ENCODE measurements at places on chromosomes 16 and 17. TPM values are rescaled to one million over a fixed set of nuclear protein-coding genes. Genes with fewer than 3 reads are reported as not detected.

DNA sequence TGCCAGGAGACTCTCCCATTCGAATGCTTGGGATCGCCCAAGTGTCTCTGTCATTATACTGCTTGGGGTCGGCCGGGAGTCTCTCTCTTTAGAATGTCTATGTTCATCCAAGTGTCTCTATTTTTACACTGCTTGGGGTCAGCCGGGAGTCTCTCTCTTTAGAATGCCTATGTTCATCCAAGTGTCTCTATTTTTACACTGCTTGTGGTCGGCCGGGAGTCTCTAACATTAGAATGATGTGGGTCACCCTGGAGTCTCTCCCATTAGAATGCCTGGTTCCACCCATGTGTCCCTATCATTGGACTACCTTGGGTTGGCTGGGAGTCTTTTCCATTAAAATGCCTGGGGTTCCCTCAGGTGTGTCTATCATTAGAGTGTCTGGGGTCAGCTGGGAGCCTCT, 2230.4 kb downstream of the TP53TG3F start:
- DNase-seq: no peak
- no peaks in the 10 kb centered on the region for H3K27me3 ChIP-seq
- H3K4me3 ChIP-seq: no peak overlapping the region
- no peaks in the 10 kb centered on the region for H3K36me3 ChIP-seq
- no peaks in the 10 kb centered on the region for H3K4me1 ChIP-seq

- H3K4me3 ChIP-seq: no peak overlapping the region
- DNase-seq: no peak
- no peaks in the 10 kb centered on the region for H3K36me3 ChIP-seq
- no peak overlapping the region for H3K27ac ChIP-seq
These were observed 413.0 kb downstream of the CPPED1 start for GRCh38 chr16:12390644-12391043.

GRCh38 chr17:55152236-55152635, 112.5 kb upstream of the HLF start:
- no peaks in the 10 kb centered on the region for H3K4me1 ChIP-seq
- no peak overlapping the region for H3K4me3 ChIP-seq
- no peaks in the 10 kb centered on the region for H3K27me3 ChIP-seq
- H3K27ac ChIP-seq: no peak overlapping the region
- DNase-seq: no peak

- H3K27ac ChIP-seq: no peak overlapping the region
- no peak overlapping the region for H3K4me3 ChIP-seq
- H3K36me3 ChIP-seq: no peaks in the 10 kb centered on the region
- no peaks in the 10 kb centered on the region for H3K27me3 ChIP-seq
These were observed 32.0 kb upstream of the SUPT4H1 start for GRCh38 chr17:58383892-58384462.

GRCh38 chr17:74391771-74392170, 24.5 kb downstream of the GPR142 start:
- H3K4me1 ChIP-seq: no peaks in the 10 kb centered on the region
- H3K4me3 ChIP-seq: no peak overlapping the region
- no peak for DNase-seq
- no peak overlapping the region for H3K27ac ChIP-seq

DNA sequence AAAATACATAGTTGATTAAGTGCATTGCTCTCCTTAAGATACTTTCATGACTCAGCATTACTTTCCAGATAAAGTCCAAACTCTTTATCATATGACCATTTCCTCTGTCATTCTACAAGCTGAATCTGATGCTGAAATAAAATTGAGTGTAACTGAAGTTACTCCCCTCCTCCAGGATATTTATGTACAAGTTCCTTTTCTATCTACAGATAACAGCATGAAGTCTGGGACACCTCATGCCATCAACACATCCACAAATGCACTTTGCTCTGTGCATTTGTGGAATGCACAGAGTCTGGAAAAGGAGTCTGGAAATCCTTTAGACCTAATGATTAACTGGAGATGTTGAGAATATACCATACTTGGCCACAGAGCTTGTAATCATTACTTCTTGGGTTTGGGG, 60.5 kb downstream of the ACSM2B start:
- no peaks in the 10 kb centered on the region for H3K27me3 ChIP-seq
- no peak for DNase-seq
- H3K4me3 ChIP-seq: no peak overlapping the region
- H3K36me3 ChIP-seq: no peaks in the 10 kb centered on the region
- no peak overlapping the region for H3K27ac ChIP-seq

DNA sequence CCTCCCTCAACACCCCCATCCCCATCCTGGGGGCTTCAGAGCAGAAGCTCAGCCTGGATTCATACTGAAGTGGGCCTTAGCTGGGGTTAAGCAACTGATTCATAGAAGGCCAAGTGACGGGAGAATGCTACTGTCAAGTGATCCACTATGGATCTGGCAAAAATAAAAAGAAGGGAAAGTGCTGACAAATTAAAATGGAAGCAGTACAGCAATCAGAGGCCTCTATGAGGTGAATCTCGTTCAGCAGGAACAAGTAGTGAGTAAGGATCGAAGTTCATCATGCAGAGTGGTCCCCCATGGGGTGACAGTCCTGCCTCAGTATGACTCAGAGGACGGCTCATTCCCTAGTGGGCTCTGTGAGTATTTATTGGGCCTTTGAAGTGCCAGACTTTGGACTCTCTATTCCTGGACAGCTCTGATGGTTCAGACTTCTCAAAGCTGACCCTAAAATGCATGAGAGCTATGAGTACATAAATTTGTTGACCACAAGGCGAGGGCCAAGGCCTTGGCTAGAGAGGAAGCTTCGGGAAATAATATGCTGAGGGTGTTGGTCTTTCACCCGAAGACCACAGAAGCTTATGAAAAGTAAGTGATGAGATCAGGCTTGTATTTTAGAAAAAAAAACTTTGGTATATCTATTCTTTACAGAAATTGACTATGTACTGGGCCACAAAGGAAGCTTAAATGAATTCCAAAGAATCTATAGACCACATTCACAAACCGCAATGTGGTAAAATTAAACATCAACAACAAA, 5.3 kb upstream of the NSMCE1 start:
- DNase-seq: no peak
- no peak overlapping the region for H3K4me3 ChIP-seq
- H3K27ac ChIP-seq: no peak overlapping the region
- H3K4me1 ChIP-seq: peaks cover 14% of the 10 kb centered on the region
- no peaks in the 10 kb centered on the region for H3K27me3 ChIP-seq
- no peaks in the 10 kb centered on the region for H3K36me3 ChIP-seq

DNA sequence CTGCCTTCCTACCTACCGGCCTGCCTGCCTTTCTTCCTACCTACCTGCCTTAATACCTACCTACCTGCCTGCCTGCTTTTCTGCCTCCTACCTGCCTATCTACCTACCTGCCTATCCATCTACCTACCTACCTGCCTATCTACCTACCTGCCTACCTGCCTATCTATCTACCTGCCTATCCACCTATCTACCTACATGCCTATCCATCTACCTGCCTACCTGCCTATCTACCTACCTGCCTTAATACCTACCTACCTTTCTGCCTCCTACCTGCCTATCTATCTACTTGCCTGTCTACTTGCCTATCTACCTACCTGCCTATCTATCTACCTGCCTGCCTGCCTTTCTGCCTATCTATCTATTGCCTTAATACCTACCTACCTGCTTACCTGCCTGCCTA, 383.8 kb upstream of the PSMD7 start:
- no peaks in the 10 kb centered on the region for H3K27me3 ChIP-seq
- no peaks in the 10 kb centered on the region for H3K36me3 ChIP-seq
- H3K27ac ChIP-seq: no peak overlapping the region
- peaks cover under 1% of the 10 kb centered on the region for H3K4me1 ChIP-seq
- no peak for DNase-seq
- H3K4me3 ChIP-seq: no peak overlapping the region

DNA sequence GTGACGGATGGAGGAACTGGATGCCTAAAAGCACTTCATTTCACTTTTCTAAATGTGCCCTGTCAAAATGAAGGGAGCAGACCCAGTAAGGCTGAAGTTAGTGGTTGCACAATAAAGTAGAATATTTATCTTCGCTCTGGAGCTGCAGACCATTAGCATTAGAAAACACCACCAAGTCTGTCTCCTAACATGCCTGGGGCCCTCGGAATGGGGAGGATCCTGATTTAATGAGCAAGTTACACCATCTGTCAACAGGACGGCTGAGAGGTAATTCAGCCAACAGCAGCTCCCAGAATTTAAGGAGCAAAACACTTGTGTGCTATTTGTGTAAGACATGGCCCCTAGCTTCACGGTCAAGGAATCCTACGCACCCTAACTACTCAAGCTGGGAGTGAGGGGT, 22.3 kb downstream of the CA10 start:
- H3K27me3 ChIP-seq: no peaks in the 10 kb centered on the region
- no peak for DNase-seq
- H3K36me3 ChIP-seq: no peaks in the 10 kb centered on the region
- H3K4me1 ChIP-seq: no peaks in the 10 kb centered on the region
- no peak overlapping the region for H3K4me3 ChIP-seq

DNA sequence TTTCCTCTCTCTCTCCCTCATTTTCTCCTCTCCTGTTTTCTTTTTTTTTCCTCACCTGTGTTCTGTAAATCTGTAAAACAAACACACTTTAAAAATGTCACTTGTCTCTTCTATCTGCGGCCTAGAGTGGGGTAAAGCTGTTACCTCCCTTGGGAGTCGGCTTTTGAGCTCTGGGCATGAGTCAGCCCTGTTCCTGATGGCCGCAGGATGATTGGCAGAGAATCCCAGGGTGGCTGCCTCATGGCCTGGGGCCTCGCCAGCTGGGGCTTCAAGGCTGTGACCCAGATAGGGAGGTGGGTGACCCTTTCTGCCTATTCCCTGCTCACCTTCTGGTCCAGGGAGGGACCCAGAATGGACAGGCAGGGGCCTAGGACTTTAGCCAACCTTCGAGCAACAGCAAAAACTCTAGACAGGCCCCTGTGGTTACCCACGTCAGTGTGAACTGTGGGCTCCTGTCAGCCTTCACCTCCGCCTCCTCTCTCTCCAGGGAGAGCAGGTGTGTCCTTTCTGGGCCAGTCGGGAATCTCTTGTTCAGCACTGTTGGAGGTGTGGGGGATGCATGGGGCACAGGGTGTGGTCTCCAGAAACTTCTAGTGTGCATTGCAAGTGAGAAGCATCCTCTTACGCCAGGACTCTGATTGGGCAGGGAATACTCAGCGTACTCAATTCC, 87.4 kb downstream of the RAP1GAP2 start:
- no peaks in the 10 kb centered on the region for H3K36me3 ChIP-seq
- no peak overlapping the region for H3K27ac ChIP-seq
- H3K4me3 ChIP-seq: no peak overlapping the region
- H3K27me3 ChIP-seq: no peaks in the 10 kb centered on the region
- no peak for DNase-seq

DNA sequence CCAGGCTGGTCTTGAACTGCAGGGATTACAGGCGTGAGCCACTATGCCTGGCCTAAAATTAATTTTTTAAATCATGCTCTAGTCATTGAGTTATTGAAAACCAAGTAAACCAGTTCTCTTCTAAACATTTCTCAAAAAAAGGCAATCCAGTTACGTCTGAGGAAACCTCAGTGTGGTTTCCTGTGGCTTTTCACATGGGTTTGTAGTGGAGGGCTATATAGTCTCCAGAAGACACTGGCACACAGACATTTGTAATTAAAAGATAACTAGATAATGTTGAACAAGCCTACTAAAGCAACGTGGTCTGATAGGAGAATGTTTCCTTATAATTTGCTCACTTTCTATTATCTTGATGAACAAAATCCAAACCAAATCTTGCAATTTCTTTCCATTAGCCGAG, 5.2 kb upstream of the TOB1 start:
- no peak for DNase-seq
- H3K27me3 ChIP-seq: no peaks in the 10 kb centered on the region
- H3K4me1 ChIP-seq: peaks cover 15% of the 10 kb centered on the region
- no peak overlapping the region for H3K4me3 ChIP-seq
- H3K36me3 ChIP-seq: no peaks in the 10 kb centered on the region

DNA sequence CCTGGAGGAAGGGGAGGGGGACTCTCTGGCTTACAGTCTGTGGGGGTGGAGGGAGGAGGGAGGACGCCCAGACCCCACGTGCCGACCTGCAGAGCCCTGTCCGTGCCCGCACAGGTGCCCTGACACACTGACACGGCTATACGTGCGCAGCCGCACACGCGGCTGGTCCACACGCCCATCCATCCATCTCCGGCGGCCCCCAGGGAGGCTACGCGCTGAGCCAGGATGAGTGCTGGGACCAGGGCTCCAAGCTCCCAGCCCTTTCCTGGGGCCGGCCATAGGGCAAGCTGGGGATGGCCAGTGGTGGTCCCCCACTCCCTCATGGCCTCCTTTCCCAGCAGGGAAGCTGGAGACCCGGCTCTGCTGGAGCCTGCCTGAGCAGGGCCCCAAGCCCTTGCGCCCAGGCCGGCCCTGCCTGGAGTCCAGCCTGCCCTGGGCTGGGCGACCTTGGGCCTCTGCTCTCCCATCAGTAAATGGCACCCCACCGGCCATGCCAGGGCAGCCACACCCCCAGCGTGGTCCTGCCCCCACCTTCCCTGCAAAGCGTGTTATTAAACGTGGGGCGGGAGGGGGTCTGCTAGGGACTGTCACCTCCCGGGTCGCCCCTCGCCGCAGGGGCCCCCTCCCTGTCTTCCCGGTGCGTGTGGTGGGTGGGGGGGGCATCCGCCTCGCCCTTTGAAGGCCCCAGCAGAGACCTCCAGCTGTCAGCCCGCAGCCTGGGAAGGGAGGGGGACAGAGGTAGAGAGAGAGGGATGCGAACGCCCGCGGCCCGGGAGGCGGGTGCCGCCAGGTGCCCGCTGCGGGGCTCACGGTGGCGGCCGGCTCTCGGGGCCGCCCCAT, 863 bp downstream of the CASKIN1 start:
- no peak for DNase-seq
- H3K27me3 ChIP-seq: no peaks in the 10 kb centered on the region
- H3K36me3 ChIP-seq: no peaks in the 10 kb centered on the region
- no peak overlapping the region for H3K4me3 ChIP-seq
- peaks cover 12% of the 10 kb centered on the region for H3K4me1 ChIP-seq

DNA sequence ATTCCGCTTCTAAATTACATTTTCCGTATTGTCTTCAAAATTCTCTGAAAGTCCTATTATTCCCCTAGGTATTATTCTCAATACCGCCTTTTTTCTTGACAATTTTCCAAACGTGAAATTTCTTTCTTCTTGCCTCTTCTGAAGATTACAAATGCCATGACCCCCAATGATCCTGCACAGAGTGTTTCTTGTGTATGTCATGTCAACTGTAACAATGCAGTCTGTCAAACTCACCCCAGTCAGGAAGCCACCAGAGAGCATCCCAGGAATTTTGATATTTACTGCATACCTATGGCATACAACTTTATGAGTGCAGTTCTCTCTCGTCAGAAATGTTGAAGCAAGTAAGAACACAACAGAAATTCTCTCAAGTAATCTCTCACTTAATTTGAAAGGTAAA, 847.3 kb upstream of the CDH8 start:
- DNase-seq: no peak
- no peak overlapping the region for H3K27ac ChIP-seq
- no peak overlapping the region for H3K4me3 ChIP-seq
- no peaks in the 10 kb centered on the region for H3K4me1 ChIP-seq
- no peaks in the 10 kb centered on the region for H3K27me3 ChIP-seq

RGS11 gene
- not detected for total RNA-seq

PPP4C gene
- 103 TPM for total RNA-seq

LYRM9 gene
- 0.97 TPM for total RNA-seq

NBR1 gene
- 49.4 TPM for total RNA-seq

MFAP4 gene
- total RNA-seq: not detected

SLC5A11 gene
- 0.11 TPM for total RNA-seq

SLC13A2 gene
- total RNA-seq: not detected

EIF1 gene
- 172 TPM for total RNA-seq

GNG13 gene
- total RNA-seq: not detected

RRAD gene
- total RNA-seq: not detected
